Left hindlimb (tissue), 1 donor: ENCODE measurements at places on chromosomes 6 and 20.

- no peak for DNase-seq
Observed at GRCh38 chr6:1906609-1907008, 296.9 kb downstream of the FOXC1 start.

GRCh38 chr6:122494665-122495272 is 23.2 kb upstream of the SERINC1 start:
- DNase-seq, result no peak

GRCh38 chr20:3606021-3606420 is 57.2 kb downstream of the GFRA4 start:
- no peak for DNase-seq

- no peak for DNase-seq
Observed at GRCh38 chr6:43455531-43456428, at the start of gene DLK2. Gene DLK2, minus strand, starts transcription at chr6:43455548. Its CDS starts 723 bp downstream, at chr6:43454825.

DNA sequence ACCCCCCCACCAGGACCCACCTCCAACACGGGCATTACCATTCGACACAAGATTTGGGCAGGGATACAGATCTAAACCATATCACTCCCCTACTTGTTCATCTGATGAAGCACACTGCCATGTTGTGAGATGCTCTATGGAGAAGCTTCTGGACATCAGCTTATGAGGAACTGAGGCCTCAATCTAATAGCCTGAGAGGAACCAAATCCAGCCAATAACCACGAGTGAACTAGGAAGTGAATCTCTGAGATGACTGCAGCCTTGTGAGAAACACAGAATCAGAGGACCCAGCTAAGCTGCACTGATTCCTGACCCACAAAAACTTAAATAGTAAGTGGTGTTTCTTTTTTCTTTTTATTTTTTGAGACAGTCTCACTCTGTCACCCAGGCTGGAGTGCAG is 21.6 kb upstream of the ZBTB2 start:
- no peak for DNase-seq
